ENCODE measurements at places on chromosomes 4 and X.

DNA sequence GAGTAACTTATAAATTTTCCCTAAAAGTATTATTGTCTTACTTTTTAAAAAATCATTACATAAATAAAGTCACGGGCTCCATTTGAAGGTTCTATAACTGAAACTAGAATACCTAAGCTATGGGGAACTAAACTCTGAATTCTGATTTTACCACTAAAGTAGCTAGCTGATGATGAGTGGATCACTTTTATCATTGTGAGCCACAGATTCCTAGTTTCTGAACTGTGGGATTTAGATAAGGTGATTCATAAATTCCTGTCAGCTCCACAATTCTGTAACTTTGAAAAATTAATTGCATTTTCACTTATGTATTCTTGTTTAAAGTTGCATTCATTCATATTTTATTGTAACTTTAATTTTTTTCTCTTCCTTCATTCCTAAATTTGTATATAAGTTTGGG, 540.9 kb downstream of the GBA3 start:
- no peak for DNase-seq

DNA sequence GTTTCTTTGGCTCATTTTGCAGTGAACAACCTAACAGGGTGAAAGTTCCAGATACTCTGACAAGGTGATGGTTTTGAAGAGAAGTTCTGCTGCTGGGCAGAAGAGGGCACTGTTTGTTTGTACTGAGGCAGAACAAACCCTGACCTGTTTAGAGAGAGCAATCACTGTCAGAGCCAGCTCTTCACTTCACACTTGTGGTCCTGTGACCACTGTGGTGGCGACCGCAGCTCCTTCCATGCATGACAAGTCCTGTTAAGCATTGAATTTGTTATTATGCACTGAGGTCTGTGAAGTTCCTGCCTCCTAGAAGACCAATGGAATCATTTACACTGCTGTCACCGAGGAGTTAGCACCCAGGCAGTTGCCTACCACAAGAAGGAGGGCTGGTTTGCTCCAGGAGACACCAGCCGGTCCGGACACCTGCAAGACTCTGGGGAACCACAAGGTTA, 86.6 kb downstream of the ZNF330 start:
- DNase-seq, result peak; percentile 30

DNA sequence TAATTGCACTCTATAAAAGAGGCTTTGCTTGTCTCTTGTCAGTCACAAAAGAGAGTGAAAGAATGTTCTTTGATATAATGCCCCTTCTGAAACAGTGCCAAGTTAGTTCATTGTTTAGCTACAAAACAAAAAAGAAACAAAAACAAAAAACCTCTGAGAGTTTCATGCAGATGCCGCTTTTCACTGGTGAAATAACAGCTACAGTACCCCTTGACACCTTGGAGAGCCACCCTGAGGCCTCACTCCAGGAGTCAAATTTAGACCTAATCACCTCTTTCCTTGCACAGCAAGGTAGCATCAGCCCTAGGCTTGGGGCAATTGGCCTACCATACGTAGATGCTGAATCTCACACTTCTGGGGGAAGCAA, 185.2 kb downstream of the UNC5C start:
- DNase-seq, result no peak

GRCh38 chr4:185810746-185811508, 1.1 kb downstream of the SORBS2 start:
- no peak for DNase-seq

GRCh38 chrX:42117318-42117717, 194.0 kb upstream of the CASK start:
- no peak for DNase-seq

DNA sequence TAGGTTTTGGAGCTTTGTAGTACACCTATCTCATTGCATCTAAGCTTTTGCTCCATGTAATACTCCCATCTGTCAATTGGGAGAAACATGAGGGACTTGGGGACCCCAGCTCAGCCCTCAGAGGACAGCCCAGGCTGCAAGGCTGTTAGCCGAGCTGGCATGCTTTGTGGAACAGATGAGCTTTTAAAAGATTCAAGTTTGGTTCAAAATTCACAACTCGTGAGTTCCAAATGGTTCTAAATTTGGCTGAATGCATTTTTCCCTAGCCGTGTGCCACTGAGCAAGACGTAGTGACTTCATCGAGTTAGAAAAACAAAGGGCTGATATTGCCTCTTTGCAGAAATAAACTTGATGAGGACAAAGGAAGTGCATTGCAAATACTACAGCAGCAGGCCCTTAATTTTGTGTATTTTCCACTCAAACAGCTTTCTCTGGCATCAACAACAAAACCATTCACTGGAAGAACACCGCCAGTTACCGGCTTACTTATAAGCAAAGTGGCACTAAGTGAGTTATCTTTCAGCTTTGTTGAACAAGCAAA, 165.0 kb upstream of the HS3ST1 start:
- no peak for DNase-seq

- no peak for DNase-seq
Observed at GRCh38 chr4:7910952-7911578, 28.6 kb downstream of the AFAP1 start.

- DNase-seq, result peak; percentile 23
Observed at GRCh38 chrX:29478336-29479069, 736.9 kb upstream of the MAGEB2 start.

DNA sequence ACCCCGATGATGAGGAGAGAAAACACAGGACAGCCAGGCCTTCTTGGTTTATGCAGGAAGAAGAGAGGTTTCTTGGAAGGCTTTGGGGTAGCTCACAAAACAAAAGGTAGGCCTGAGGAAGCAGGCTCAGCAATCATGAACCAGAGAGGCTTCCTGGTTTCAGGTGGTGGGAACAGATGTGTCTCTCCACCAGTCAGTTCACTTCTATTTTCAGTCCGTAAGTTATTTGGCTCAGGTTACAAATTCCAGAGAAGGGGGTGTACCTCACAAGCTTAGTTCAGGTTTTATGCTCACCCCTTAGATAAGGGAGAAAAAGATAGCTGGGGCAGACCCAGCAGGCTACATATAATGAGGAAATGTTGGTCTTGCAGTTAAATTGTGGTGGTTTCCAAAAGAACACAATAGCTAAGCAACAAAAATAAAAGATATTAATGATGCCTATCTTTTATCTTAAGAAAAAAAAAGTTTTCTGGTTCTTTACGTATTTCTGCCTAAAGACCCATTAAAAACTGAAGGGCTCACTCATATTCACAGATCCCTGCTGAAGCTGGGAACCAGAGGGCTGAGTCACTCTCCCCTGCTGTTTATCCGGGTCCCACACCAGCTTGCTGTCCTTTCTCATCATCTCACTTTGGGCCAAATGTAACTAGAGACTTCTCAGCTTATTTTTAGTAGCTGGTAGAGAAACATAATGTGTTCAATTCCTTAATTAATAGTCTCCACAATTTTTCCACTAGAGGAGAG, 177.0 kb downstream of the CAMK2D start:
- DNase-seq, result no peak

- DNase-seq, result no peak
Observed at GRCh38 chrX:78748846-78749245, 1.3 kb downstream of the LPAR4 start.

- DNase-seq, result no peak
Observed at GRCh38 chrX:47483306-47484268, 565 bp upstream of the ZNF41 start.

- DNase-seq, result no peak
Observed at GRCh38 chrX:72392816-72393800, 87.4 kb upstream of the CITED1 start.

- no peak for DNase-seq
Observed at GRCh38 chr4:137310593-137311490, 221.5 kb downstream of the PCDH18 start.

GRCh38 chrX:133215017-133215416, 3.1 kb downstream of the TFDP3 start:
- no peak for DNase-seq

DNA sequence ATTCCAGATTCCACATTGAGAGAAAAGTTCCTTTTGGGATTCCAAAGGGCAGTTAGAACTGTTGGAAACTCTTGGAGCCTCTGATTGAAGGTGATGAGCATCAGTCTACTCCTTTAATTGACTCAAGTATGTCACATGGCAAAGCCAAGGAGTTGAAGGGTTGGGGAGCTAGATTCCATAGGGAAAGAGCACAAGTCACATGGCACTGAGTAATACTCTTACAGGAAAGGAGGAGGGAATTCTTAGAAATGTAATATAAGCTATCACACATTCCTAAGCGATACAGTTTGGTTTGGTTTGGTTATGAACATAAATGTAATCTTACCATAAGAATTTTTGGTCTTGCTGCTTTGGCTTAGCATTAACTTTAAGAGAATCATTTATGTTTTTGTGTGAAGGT, 15.7 kb downstream of the SPCS3 start:
- no peak for DNase-seq

GRCh38 chrX:94400488-94400887, 726.5 kb downstream of the FAM133A start:
- no peak for DNase-seq

DNA sequence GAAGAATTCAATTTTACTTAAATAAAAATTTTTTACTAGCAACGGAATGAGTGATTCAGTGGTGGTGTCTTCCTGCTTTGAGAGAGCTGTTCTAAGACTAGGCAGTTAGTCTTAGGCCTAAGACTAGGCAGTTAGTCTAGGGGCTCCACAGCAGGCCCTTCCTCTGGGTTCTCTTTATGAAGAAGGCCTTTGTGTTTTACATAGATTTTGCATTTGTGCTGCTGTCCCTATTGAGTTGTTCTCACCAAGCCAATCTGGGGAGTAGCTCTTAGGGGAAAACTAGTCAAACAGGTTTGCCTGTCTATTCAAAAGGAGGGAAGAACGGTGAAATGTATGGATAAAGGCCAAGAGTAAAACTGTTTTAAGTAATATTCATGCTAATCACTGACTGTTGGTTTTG, 7.6 kb downstream of the UGT8 start:
- DNase-seq, result no peak

DNA sequence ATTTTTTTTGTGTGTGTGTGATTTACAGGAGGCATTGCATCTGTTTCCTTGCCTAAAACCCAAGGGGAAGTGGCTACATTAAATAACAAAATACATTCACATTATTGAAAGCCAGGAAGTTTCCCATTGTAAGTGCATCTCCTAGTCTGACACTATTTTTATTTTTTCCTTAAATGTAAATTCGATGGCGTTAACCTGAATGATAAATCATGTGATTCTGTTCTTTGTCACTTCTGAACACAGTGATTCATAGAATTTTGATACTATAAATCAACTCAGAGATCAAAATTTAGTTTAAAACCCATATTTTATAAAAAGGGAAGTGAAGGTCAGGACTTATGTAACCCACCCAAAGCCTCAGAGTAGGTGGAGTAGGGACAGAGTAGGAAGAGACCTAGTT, 258.1 kb downstream of the GABRG1 start:
- DNase-seq, result no peak

GRCh38 chr4:78057600-78058550, 752 bp downstream of the FRAS1 start:
- DNase-seq, result peak; percentile 18

DNA sequence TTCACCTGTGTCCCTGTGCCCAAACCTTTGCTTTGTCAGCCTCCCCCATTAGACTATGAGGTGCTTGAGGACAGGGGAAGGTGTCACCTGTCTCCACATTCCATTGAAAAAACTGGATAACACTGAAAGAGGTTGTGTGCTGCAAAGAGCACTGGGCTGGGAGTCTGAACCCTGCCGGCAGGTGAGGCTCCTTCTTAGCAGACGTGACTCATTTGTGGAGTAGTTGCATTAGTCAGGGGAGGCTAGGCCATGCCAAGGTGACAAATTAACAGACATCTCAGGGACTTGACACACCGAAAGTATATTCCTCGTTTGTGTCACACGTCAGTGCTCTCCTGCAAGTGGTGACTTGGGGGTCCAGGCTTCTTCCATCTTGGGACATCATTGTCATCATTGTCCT, 95.9 kb upstream of the STX18 start:
- DNase-seq, result peak; percentile 32

DNA sequence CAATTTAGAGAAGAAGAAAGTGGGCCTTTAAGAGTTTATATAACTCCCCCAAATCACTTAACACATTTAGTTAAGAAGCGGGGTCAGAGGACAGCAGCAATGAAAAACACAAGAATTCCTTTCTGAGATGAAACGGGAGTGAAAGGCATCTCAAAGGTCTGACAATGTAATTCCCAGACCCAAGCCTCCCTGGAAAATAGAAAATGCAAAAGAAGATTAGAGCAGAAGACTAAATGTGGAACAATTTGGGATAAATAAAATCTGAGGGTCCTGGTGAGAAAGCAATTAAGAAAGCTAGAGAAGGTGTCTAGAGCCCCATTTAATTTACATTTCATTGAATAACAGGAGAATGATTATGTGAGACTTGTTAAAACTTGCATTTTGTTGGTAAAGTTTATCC, 19.1 kb upstream of the ART3 start:
- no peak for DNase-seq

GRCh38 chr4:37279894-37280592, 35.5 kb downstream of the NWD2 start:
- no peak for DNase-seq

DNA sequence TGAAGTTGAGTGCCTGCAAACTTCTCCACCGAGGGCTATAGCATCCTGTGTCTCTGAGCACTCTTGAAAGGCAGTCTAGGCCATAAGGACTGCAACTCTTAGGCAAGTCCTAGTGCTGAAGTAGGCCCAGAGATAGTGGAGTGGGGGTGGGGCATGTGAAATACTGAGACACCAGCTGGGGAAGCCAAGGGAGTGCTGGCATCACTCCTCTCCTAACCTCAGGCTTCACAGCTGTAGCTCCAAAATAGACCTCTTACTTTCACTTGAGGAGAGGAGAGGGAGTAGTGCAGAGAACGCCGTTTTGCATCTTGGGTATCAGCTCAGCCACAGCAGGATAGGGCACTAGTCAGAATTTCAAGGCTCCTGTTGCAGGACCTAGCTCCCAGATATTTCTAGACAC, 56.2 kb upstream of the CYSLTR1 start:
- DNase-seq, result no peak

DNA sequence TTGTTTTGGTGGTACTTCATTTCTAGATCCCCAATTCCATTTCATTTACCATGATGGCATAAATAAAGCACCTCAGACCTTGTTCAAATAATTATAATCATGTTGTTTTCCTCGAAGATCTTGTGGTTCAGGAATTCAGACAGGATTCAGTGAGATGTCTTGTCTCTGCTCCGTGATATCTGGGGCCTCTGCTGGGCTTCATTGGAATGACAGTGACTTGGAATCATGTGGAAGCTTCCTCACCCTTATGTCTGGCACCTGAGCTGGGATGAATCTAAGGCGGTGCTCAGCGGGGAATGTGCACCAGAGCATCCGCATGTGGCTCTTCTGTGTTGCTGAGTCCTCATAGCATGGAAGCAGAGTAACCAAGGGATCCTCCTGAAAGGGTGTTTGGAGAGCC, 132.2 kb downstream of the VEGFC start:
- DNase-seq, result no peak

DNA sequence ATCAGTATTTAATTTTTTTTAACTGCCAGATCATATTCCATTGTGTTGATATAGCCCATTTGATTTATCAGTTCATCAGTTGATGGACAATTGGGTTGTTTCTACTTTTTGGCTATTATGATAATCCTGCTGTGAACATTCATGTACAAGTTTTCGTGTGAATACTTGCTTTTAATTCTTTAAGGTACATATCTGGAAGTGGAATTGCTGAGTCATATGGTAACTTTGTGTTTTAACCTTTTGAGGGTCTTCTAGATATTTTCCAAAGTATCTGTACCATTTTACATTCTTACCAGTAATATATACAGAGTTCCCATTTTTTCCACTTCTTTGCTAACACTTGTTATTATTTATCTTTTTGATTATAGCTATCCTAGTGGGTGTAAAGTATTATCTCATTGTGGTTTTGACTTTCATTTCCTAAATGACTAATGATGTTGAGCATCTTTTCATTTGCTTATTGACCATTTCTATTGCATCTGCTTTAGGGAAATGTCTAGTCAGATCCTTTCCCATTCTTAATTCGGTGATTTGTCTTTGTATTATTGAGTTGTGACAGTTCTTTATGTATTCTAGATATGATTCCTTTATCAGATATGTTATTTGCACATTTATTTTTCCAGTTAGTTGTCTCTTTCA, 75.2 kb upstream of the NUDT6 start:
- DNase-seq, result no peak
